ENCODE measurements at places on chromosomes 4 and X.

- no peak for DNase-seq
Measured at GRCh38 chr4:139416073-139416673, 37.7 kb upstream of the RAB33B start.

DNA sequence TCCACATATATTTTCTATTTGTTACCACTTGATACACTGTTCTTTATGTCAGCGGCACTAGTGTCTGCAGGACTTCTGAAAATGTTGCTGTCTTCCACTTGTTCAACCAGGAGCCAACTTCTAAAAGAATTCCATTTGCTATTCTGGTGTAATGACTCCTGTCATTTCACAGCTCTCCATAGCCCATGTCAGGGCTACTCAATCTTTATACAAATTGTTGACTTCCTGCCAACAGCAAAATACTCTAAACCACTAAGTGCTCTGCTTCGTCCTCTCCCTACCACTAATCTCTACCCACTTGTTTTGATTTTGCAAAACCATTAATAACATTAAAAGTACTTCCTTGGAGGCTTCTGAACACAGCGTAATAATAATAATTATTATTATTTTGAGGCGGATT is 7.2 kb downstream of the CTSO start:
- DNase-seq, result no peak

GRCh38 chr4:137647375-137647774 is 115.1 kb upstream of the PCDH18 start:
- DNase-seq, result no peak

GRCh38 chr4:60780874-60781273 is 419.3 kb upstream of the ADGRL3 start:
- DNase-seq, result no peak

DNA sequence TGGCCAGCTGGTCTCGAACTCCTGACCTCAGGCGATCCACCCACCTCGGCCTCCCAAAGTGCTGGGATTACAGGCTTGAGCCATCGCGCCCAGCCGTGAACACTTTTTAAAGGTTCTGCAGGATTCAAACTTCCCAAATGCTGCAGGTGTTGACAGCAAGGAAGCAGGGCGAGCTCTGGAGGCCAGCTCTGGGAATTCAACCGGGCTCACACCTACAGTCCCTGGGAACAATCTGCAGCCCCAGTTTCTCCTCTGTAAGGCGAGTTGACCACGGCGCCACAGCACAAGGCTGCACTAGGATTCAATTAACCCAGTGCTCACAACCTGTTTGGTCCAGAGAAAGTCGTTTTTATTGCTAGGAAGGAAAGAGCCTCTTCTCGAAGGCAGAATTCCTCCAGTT is 1.6 kb downstream of the MTNR1A start:
- DNase-seq, result no peak

- DNase-seq, result no peak
Measured at GRCh38 chrX:131830400-131831184, 192.5 kb upstream of the STK26 start.

DNA sequence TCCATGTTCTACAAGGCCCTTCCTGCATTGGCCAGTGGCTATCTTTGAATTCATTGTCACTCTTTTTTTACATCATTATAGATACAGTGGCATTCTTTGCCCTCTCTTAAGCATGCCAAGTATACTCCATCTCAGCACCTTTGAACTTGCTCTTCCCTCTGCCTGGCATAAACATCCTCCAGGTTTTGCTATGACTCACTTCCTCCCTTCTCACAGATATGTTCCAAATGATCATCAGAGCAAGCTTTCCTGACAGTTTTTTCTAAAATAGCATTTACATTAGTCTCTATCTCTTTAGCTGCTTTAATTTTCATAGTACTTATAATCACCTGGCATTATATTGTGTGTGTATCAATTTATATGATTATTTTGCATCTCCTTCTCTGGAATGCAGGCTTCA is 553.3 kb upstream of the MAGEB2 start:
- DNase-seq, result no peak

- DNase-seq, result no peak
Measured at GRCh38 chr4:150211799-150212445, 133.7 kb downstream of the DCLK2 start.

DNA sequence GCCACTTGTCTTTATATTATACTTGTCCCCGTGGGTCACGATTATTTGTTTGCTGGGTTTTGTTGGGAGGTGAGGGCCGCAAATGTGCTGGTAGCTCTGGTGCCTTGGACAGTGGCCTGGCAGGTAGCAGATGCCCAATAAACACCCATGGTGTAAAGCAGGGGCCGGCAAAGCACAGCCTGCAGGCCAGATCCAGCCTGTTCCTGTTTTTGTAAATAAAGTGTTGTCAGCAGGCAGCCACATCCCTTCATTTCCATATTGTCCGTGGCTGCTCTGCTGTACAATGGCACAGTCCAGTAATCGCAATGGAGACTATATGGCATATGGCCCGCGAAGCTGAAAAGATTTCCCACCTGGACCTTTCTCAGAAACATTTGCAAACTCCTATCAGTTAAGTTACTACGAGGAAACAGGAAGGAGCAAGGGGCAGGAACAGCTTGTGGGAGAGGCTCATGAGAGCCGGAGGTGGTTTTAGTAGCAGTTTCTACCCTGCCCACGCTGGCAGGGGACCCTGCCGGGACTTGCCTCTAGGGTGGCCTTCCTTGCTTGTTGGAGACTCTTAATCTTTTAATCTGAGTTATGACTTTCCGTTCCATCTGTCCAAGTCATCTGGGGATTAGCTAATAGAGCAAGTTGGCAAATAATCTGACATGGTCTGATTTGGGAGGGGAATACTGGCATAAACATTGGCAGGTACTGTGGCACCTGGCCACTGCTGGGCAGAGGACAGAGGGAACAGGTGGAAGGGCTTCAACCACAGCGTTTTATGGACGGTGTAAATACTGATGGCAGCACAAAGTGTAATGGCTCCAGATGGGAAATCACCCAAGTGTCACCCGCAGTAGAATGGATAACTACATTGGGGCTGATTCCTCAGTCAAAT is 19.6 kb downstream of the CLCN4 start:
- DNase-seq, result no peak

- no peak for DNase-seq
Measured at GRCh38 chr4:79249881-79250503, 75.9 kb downstream of the NAA11 start.

- DNase-seq, result no peak
Measured at GRCh38 chrX:4240541-4241194, 527.2 kb upstream of the PRKX start.

Data from stimulated activated CD4-positive, alpha-beta T cell treated with anti-CD3 and anti-CD28 coated beads, Interleukin-1b, Interleukin-23, amount 100 ng/mL, for 1 hour (primary cell).